ENCODE measurements at places on chromosomes 7 and 10.

GRCh38 chr10:59016043-59016442 is 160.4 kb upstream of the PHYHIPL start:
- no peak for DNase-seq

DNA sequence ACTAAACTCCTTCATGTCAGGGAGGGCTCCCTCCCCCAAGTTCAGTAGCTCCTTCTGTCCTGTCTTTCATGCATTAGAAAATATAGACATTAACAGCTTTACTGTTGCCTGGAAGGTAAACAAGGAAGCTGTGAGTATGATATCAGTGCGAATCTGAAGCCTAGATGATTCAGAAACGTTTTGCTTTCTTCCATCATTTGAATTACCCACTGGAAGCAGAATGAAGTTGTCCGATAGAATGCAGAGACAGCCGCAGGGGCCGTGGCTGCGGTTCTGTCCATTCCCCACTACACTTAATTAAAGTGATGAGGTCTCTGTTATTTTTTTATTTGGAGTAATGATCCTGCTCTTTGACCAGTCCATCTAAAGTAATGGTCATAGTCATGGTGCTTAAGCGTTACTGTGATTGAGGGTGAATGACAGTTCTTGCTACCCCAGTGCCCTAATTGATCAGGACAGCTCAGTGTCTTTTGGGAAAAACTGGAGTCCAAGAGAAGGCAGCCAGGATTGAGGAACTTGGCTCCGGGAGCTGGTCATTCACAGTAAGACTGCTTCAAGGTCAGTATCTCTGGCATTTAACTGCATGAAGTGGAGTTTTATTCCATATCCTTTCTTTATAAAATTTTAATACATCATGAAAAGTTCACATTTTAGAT is 69.9 kb downstream of the PTPRE start:
- no peak for DNase-seq

DNA sequence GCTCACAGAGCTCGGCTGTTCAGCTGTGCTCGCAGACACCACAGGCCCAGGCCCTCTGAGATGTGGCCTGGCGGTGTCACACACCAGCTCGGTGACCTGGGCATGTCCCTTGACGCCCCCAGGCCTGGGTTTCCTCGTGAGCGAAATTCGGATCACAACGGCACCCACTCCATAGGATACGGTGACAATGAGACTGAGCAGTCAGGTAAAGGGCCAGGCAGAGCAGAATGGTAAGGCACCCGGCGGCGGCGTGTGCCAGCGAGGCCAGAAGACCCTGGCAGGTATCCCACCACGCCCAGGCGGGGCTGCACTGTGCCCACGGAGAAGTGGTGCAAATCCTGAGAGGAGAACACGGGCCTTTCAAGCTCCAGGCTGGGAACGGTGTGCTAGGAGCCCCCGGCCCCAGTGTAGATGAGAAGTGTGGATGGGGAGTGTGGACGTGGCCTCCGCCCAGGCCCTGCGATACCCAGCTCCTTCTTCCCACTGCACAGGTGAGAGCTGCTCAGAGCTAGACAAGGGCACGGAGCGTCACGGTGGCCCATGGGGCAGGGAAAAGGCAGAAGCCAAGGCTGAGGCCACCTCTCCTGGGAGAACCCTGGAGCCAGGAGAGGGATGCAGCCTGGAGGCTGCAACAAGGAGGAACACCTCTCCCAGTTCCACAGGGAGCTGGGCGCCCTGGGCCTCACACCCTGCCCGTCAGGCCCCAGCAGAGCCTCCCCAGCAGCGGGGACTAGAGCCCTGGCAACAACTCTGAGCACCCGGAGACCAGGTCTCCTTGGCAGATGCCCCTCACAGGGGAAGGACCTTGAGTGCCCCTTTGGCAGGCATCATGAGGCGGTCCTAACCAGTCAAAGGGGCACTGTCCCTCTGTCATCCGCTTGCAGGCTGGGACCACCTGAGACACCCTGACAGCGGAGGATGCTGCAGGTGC is 219.1 kb downstream of the MAD1L1 start:
- no peak for DNase-seq

DNA sequence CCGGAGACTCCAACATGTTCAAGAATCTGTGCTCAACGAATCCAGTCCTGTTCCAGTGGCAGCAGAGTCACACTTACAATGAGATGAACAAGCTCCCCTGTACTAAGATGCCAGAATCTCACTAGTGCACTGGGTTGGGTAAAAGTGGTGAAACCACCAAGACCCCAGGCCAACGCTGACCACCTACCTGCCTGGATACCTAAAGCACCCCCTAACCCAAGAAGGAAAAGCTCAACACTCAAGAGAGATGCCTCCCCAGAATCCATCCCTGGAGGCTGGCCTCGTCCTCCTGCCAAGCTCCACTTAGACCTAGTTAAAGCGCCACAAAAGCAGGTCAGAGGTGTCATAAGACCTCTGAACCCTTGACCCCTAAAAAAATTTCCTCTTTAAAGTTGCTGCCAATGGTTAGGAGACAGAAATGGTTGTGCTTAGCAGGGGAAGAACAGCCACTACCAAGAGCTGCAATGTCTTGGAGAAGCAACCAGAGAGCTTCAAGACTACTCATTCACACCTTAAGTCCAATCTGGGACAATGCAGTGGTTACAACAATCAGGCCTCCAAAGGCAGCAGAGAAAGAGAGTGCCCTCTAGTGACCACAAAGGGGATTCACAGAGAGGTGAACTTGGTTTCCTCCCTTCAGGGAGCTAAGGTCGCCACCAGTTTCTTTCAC is 94.6 kb upstream of the MACROH2A2 start:
- no peak for DNase-seq

GRCh38 chr10:11177926-11178471 is 160.3 kb downstream of the CELF2 start:
- no peak for DNase-seq

DNA sequence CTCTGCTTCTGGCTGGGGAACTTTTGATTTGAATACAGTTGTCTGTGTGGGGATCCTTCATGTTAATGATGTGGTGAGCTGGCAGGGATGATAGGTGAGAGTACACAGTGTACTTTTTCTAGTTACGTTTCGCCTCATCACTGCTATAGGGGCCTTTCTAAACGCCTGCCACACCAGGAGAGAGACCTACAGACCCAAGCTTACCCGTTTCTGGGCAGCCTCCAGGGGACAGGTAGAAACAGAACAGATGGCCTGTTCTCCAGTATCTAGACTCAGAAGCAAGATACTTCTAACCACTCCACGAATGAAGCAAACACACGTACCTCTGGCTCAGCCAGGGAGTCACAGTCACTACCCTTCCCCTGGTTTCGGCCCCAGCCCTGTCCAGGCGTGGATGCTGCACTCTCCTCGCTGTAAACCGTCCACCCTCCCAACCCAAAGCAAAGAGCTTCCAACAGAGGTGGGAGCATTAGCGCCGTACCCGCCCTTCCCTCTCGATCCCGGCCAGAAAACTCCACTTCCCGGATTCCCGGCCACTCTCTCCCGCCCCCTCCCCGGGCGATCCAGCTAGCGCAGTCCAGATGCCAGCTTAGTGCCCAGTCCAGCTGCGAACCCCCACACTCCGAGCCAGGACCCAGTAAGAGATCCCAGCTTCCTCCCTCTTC is 1.2 kb downstream of the CCDC6 start:
- no peak for DNase-seq

DNA sequence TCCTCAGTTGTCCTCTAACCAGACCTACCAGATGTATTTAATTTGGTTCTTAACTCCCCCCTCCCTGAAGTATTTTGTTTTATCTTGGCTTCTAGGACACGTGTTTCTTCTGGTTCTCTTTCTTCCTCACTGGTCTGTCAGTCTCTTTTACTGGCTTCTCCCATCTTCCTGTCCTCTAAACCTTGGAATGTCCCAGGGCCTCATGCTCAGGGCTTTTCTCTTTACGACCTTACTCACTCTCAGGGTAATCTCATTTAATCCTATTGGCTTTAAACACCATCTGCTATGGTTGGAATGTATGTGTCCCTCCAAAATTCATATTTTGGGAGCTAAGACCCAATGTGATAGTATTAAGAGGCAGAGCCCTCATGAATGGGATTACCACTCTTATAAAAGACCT is 418.2 kb upstream of the PODXL start:
- DNase-seq = no peak

DNA sequence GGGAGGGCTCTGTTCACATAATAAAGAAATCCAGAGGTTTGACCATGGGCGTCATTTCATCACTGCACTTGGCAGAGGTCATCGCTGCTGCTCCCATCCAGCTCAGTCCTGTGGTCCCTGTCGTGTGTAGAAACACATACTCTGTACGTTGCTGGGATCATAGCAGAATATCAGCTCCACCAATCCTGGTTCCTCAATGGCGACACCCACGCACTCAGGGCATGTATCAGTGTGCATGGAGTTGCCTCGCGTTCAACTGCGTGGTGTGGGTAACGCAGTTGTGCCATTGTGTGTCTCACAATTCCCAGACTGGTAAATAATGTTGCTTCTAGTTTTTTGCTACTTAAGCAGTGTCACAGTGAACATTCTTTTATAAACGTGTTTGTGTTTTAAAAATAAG is 111.1 kb downstream of the LHPP start:
- DNase-seq = no peak

GRCh38 chr10:580778-581177 is 108.7 kb downstream of the DIP2C start:
- no peak for DNase-seq

DNA sequence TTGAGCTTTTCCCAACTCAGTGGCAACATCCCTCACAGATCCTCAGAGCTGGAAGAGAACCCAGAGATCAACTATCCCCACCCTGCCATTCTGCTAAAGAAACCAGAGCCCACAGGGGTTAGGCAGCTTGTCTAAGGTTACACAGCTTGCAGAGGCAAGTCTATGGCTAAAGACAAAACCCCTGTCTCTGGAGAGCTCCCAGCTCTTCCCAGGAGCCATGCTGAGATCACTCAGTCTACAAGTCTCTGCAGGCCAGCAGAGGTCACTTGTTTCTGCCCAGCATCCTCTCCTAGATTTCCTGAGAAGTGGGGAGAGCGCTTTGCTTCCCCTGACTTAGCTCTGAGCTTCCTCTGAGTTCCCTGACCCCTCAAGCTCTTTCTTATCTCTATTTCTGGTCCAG is 28.5 kb upstream of the LOXL4 start:
- no peak for DNase-seq

- DNase-seq = no peak
Observed at GRCh38 chr7:107975394-107976013, 27.5 kb downstream of the LAMB1 start.

DNA sequence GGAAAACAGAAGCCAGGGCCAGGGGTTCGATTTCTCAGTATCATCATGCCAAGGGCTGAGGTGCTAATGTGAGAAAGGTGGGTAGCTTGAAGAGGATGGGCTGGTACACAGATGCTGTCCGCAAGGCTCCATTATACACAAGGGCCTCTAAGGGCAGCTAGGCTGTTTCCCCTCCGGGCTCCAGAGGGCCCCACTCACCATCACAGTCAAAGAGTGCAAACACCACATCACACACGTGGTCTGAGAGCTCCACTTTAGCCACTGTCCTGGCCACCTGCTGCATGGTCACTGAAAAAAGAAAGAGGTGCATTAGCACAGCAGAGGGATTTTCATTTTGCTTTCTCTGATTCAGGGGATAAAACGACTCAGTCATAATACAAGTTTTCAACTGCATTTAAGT is 20.9 kb upstream of the DNAJB12 start:
- no peak for DNase-seq

- DNase-seq = no peak
Observed at GRCh38 chr10:100319707-100320402, 10.2 kb downstream of the PKD2L1 start.

GRCh38 chr7:127953423-127954356 is 77.5 kb downstream of the LRRC4 start:
- DNase-seq = no peak

DNA sequence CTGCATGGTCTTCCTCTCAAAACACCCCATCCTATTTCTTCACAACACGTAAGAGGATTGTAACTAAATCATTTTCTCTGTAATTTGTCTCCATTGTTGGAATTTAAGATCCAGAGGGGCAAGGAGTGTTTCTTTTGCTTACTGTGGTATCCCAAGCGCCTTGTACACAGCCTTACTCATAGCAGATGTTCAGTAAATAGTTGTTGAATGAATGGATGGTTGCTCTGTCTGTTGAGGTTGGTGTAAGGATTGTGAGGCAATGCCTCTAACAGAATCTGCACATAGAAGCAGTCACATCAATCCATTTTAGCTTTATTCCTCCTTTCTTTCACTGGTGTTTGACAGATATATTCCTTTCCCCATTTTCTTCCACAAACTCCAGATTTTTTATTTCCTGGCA is 90.1 kb downstream of the ZNF365 start:
- no peak for DNase-seq

DNA sequence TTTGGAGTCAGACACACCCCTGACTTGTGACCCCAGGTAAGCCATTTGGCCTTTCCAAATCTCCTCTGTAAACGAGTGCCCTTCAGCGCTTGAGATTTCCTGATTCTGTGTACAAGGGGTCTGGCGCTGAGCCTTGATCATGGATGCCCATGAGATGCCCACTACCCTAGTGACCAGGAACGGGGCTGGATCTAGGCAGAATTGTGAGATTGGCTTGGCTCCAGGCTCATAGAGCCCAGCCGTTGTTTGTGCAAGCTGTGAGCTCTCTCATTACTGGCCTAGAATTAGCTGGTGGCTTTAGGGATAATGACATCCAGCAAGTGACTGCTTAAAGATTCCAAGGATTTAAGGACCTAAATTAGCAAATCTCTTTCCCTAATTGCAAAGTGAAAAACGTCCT is 84.9 kb downstream of the CAMK1D start:
- no peak for DNase-seq

GRCh38 chr7:134789967-134790685 is 10.7 kb downstream of the CALD1 start:
- no peak for DNase-seq

DNA sequence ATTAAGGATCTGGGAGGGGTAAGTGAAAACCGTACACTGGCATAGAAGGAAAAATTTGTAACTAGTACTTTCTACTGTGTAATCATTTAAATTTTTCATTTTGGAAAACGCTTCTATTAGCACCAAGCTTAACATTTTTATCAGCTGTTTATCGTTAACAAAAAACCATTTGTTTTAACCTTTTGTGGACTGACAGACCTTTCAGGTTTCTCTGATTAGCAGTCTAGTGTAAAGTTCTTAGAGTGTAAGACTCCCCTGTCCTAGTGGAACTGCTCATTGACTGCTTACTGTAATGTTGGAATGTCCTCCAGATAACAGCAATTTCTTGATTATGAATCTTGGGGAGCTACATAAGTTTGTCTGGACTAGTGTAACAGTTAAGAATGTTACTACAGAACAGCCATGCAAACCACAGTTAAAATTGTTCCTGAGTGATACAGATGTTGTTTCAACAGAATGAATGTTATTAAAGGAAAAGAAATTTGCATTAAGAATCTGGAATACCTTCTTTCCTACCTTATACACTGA is 2.0 kb downstream of the DBF4 start:
- no peak for DNase-seq

- no peak for DNase-seq
Observed at GRCh38 chr7:131929632-131930031, 373.2 kb upstream of the PODXL start.

DNA sequence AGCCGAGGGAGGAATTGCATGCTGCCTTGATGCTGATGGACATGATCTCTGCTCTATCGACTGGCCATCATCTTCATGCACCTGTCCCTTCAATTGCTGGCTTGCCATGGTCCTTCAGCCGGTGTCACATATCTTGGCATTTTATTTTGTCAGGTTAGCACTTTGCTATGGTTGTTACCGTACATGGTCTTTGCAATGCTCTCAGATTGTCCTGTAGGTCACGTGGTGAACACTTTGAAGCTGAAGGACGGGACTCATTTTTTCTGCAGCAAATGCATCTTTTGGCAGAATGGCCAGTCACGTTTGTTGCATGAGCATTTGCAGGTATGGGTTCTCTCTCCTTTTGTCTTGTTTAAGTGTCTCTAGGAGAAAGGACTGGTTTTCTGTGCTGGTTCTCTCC is 326.8 kb upstream of the SHH start:
- DNase-seq = no peak

- no peak for DNase-seq
Observed at GRCh38 chr10:23291551-23292334, 52.9 kb downstream of the C10orf67 start.
